ENCODE measurements at places on chromosomes 4 and X.
A peak's percentile ranks its signal among the peaks of the same experiment; 100 is the strongest.

GRCh38 chrX:627510-627981 lies 3.0 kb upstream of the SHOX start:
- DNase-seq: no peak

GRCh38 chr4:27720010-27720766 lies 859.5 kb downstream of the STIM2 start:
- DNase-seq: peak; percentile 36

DNA sequence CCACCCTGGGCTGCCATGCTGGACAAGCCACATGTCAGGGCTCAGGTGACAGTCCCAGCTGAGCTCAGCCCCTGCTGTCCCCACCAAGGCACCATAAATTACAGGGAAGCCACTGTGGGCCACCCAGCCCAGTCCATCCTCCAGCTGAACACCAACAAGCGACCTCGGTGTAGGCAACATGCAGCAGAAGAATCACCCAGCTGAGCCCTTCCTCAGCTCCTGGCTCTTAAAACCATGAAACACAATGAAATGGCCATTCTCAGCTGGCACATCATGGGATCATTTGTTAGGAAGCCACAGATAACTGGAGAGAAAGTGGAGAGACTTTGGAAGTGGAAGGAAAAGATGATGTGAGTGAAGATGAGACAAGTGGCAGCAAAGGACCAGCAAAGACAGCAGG lies 23.3 kb upstream of the MAN2B2 start:
- no peak for DNase-seq

GRCh38 chr4:113673450-113673849 lies 88.1 kb downstream of the CAMK2D start:
- DNase-seq: no peak

GRCh38 chrX:31258166-31258565 lies 186.3 kb upstream of the FTHL17 start:
- DNase-seq: no peak

GRCh38 chrX:14825851-14826250 lies 47.0 kb downstream of the FANCB start:
- DNase-seq: no peak
